GM04503 (cell line): ENCODE measurements at places on chromosomes 2 and 18.

GRCh38 chr2:10079870-10080535 is at the start of gene CYS1:
TSS of gene CYS1 (minus strand) at chr2:10080411. CDS start at chr2:10080223, 188 bp downstream.
- DNase-seq = no peak

DNA sequence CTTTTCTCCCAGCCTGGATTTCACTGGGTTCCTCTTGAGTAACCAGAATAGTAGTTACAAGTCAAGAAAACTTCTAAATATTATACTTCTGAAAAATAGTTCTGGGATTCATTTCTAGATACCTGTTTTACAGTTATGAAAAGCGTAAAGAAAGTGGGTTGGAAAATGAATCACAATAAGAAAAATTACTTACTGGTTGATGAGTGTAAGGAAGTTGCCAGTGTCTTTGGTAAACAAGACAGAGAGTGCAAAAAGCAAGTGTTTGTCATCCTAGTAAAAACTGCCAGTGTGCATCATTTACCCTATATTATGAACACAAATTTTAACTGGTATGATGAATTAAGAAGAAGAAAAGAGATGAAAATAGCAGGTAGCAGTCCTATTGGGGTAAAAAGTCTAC is 88.9 kb downstream of the R3HDM1 start:
- DNase-seq = no peak

- DNase-seq = no peak
Measured at GRCh38 chr2:208648368-208648767, 241.8 kb downstream of the PTH2R start.

- DNase-seq = no peak
Measured at GRCh38 chr2:29238497-29238896, 123.3 kb downstream of the CLIP4 start.

- DNase-seq = no peak
Measured at GRCh38 chr18:48033790-48034650, 103.6 kb upstream of the SMAD2 start.

DNA sequence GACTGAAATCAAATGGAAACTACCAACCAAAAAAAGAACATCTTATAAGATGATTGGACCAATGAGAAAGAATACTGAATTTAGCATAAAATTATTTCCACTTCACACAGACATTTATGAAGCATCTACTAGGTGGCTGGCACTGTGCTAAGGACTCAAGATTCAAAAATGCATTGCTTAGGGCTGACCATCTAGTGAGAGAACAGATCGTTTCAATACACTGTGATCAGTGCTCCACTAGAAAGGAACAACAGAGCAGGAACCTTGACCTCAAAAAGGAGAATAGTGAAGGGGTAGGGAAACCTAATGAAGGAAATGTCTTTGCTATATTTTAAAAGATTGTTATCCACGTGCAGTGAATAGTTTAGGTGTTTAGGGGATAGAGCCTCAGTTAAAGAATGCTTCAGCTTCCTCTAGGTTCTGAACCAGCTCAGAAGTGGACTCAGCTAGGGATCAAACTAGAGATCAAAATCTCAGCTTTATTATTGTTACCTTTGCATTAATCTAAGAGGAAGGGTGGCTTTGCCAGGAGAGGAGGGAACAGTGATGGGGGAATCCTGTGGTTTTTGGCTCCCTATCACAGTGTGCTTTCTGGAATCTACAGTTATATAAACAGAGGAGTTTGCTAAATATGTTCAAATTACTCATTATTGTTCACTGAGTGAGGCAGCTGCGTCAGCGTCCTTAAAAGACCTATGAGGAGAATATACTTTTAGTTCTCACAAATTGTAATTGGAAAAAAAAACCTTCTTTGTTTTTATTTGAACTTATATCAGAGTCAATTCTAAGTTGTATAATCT is 16.2 kb upstream of the BBS5 start:
- peak; percentile 55 for DNase-seq

DNA sequence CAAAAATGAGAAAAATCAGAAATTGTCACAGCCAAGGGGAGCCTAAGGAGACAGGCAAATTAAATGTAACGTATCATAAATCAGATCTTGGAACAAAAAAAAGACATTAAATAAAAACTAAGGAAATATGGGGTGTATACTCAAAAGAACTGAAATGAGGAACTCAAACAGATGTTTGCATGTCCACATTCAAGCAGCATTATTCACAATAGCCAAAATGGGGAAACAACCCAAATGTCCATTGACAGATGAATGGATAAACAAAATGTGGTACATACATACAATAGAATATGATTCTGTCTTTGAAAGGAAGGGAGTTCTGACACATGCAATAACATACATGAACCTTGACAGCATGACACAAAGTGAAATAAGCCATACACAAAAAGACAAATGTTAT is 155.8 kb upstream of the KLF7 start:
- DNase-seq = no peak

GRCh38 chr2:23563673-23564614 is 179.0 kb downstream of the KLHL29 start:
- peak; percentile 37 for DNase-seq

GRCh38 chr18:38611036-38611964 is 1045.7 kb upstream of the CELF4 start:
- DNase-seq = no peak

- no peak for DNase-seq
Measured at GRCh38 chr18:59697236-59697932, at the start of gene CCBE1. TSS of gene CCBE1 (minus strand) at chr18:59697423.

DNA sequence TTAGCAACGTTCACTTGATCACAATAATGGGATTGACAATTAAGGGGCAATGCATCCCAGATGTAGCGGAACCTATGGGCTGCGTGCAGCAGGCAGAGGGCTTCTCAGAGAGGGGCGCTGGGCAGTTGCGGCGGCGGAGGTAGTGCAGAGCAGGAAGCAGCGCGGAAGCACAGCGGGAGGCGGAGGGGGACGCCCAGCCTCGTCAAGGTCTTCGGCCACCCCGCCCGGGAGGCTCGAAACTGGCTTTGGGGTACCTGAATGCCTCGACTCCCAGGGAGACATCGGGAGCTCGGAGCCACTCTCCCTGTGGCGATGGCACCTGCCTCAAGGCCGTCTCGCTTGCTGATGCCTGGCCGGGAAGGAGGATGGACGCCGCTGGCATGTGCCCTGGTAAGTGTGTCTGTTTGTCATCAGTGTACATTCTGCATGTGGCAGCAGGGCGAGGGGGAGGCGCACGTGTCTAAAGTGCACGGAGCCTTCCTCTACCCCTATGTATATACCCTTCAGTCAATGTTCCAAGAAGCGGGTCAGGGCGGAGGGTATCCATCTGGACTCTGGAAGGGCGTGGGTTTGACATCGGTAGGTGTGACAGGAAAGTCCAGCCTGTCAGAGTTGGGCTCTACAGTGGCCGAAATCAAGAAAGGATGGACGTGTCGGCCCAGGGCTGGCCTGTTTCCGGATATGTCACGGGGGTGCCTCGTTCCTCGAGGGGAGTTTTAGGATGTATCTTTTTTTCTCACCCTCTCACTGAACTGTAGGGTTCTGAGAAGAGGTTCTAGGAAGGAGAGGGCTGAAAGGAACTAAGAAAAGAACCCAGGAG is 7.5 kb upstream of the SP9 start:
- no peak for DNase-seq

DNA sequence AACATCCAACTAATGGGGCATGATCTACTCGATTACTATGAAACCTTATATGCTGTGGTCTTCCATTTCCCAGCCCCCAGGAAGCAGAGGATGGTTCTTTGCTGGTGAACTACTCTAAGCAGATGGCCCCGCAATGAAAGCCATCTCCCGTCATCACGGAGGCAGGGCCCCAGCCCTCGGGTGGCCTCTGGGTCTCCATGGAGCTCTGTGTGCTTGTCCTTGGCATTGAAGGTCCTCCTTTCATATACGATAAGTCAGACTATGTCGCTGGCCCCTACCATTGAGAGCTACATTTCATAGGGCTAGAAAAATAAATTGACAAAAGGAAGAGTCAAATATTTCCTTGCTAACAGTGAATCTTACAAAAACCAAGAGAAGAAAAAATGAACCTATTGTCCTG is 416.8 kb downstream of the CMPK2 start:
- DNase-seq = no peak

- DNase-seq = no peak
Measured at GRCh38 chr18:23380001-23380550, 73.0 kb upstream of the RIOK3 start.

DNA sequence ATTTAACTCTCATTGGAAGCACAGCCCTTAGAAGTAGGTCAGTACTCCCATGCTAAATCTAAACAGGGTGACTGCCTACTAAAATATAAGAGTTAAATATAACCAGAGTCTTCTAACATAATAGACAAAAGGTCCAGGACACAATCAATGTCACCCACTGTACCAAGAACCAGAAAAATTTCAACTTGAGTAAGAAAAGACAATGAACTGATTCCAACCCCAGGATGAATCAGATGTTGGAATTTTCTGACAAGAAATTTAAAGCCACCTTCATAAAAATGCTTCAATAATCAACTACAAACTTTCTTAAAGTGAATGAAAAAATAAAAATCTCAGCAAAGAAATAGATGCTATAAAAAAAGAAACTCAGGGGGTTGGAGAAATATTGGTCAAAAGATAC is 71.3 kb upstream of the NPAS2 start:
- no peak for DNase-seq

- DNase-seq = no peak
Measured at GRCh38 chr2:84894131-84894586, 11.3 kb upstream of the TMSB10 start.

- peak; percentile 45 for DNase-seq
Measured at GRCh38 chr2:55156326-55156725, 75.8 kb downstream of the CLHC1 start.

GRCh38 chr18:7848054-7848412 is 280.9 kb downstream of the PTPRM start:
- DNase-seq = no peak

GRCh38 chr2:46226620-46227019 is 70.6 kb upstream of the EPAS1 start:
- no peak for DNase-seq

DNA sequence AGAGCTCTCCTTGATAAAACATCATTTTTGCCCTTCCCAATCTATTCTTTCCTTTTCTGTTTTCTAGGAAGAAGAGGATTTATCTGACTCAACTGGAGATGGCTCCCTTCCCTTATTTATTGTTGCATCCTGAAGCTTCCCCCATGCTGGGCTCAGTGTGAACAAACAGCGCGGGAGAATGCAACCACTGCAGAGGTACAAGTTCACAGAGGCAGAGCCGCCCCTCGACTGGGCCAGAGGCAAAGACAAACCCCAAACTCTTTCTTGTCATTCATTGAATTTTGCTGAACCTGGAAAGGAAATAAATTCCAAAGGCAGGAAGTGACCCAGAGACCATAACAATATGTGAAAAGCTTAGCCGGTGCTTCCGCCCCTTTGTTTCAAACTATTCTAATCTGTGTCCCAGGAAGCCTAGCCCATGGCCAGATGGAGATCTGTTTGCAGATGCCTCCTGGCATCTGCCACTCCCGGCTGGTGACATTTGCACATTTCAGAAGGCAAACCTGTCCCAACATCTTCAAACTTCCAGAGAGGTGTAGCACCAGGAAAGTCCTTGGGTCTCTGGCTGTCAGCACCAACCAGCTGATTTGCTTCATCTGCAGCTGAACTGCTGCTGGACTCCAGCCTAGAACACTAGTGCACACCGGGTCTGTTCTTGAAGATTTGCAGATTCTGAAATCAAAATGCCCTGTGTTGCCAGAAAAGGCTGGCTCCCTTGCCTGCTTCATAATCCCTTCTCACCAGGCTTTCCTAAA is 79.4 kb upstream of the MAP4K3 start:
- DNase-seq = no peak

DNA sequence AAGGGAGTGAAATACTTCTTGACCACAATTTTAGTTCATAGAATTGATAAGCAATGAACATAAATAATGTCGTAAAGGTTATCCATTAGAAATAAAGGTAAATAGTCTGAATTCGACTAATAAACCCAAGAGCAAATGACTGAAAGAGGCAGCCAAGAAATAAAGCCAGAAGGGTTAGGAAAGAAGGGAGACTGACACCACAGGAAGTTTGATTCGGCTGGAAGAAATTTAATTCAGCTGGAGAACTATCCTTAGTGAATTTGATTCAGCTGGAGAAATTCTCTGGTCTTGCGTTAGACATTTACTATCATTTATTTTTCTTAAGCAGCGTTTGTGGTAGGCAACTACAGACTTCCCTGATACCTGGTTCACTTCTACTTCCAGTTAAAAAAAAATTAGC is 429.6 kb downstream of the PID1 start:
- DNase-seq = no peak

DNA sequence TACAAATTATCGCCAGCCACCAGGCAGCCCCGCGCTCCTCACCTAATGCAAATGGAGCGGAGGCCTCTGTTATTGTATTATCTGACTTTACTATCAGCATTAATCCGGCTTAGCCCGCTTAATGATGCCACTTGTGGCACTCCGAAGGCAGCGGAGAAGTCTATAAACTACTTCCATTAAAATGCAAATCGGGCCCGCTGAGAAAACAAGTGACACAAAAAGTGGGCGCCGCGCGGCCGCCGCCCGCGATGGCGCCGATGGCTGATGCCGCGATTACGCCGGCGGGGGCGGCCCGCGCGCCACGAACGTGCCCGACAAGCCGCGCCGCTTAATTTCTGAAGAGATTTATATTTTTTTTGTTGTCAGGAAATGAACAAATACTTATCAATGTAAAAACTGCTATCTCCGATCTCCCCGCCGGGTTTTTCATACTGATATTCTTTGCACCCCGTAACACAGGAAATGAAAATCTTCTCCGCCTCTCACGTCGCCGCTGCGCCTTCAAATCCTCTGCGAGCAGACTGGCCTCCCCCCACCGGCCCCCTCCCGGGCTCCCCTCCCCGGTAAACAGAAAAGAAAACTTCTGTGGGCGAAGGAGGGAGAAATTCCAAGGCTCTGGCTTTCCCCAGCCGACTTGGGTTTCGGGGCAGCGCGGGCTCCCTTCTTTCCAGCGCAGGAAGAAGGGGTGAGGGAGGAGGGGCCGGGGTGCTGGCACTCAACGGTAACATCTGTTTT is 221.8 kb downstream of the INSIG2 start:
- no peak for DNase-seq

GRCh38 chr2:33166287-33166881 is 219.6 kb downstream of the LTBP1 start:
- DNase-seq = peak; percentile 51

DNA sequence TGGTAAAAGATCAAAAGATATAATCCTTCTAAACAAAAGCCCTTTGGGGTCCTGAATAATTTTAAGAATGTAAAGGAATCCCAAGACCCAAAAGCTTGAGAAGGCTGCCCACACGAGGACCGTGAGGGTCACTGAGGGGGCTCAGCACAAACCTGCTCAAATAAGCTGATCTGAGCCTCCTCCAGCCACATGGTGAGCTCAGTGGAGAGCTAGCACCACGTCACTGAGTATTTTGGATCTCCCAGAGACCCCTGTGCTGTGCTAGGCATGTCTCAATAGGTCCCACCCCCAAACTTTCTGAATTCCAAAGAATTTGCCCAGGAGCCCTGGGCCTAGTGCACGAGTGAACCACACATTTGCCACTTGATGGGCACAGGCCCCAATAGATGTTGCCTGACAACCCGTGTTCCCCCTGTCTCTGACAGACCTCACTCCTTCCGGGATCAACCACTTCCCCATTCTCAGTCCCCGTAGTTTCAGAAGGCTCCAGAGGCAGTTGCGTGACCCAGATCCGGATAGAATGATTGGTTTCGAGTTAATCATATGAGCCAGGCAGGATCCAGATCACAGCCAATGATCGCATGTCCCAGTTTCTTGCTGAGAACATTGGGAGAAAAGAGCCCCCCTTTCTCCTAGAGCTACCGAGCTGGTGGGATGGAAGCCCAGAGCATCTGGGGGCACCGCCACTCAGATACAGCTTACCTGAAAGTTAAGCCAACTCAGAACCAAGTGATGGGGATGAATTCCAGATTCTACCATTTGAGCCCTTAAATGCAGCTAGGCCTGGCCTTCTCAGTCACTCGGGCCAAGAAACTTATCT is 203.8 kb downstream of the TNS1 start:
- DNase-seq = no peak
